ENCODE measurements at places on chromosomes 11 and 22.

DNA sequence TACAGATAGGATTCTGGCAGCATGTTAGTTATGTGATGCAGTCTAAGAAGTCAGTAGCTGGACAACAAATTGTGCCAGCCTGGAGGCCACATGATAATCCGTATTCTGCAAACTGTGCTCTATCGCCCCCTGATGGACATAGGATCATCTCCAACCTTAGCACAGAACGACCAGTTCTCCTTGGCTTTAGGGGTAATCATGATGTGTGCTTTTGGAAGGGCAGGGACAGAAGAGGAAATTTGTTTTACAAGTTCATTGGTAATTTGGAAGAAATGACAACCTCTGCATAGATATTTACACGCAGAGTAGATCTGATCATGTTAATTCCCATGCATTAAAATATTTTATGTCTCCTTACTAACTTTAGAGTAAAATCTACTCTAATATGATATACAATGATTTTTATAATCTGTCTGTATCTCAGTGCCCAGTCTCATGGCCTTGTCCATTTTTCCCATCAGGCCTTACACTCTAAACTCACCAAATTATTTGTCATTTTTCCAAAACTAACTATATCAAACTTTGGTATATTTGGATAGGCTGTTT, 12.1 kb downstream of the OR10D3 start:
- peak; percentile 59 for DNase-seq

DNA sequence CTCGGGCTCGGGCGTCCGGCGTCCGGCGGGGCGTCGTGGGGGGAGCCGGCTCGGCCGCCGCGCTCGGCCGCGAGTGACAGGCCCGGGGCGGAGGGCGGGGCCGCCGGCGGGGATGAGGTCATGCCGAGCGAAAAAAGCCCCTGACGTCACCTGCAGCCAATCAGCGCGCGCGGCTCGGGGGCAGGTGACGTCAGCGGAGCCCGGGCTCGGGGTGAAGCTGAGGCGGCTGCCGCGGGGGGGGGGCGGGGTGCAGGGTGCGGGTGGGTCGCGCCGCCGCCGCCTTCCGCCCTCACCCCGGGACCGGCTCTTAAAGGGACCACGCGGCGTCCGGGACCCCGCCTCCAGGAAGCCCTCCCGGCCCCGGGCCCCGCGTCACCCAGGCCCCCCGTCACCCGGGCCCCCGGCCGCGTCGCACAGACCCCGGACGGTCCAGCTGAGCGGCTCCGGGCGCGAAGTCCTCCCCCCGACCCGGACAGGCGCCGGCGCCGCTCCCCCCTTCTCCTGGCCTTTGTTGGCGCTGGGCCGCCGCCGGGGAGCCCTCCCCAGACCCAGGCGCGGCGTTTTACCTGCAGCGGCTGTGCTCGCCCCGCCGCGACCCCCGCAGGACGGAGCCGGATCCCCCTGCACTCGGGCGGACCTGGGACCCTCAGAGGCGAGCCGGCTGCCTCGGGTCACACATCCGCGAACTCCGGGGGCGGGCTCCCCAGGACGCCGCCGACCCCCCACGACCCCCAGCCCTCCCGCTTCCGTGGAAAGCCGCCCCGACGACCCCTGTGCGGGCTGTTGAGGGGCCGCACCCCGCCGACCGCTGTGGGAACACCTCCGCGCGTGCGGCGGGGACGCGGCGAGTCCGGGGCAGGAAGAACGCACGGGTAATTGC, at the start of gene DUSP8:
Gene DUSP8 (minus strand): TSS at position 75 of the 880 bp plus-strand sequence. CDS start 6,445 bp downstream, outside the sequence.
- peak; percentile 78 for DNase-seq

- DNase-seq = no peak
These were observed 13.4 kb downstream of the BRD1 start for GRCh38 chr22:49814164-49814686.

- DNase-seq = peak; percentile 22
These were observed 557 bp downstream of the GTPBP1 start for GRCh38 chr22:38706101-38706900.

- no peak for DNase-seq
These were observed 349 bp downstream of the TSSC4 start for GRCh38 chr11:2400762-2401435.

GRCh38 chr11:119388103-119388502, 6.6 kb upstream of the USP2 start:
- DNase-seq = no peak

- no peak for DNase-seq
These were observed 892.6 kb downstream of the TBC1D22A start for GRCh38 chr22:47654922-47655491.

- no peak for DNase-seq
These were observed 15.1 kb downstream of the SYNGR1 start for GRCh38 chr22:39364714-39365491.
